ENCODE measurements at places on chromosomes 16 and 17.

GRCh38 chr17:76834870-76835269, 33.3 kb upstream of the MGAT5B start:
- DNase-seq: no peak

GRCh38 chr16:9000664-9001063, 37.0 kb upstream of the USP7 start:
- no peak for DNase-seq

- DNase-seq: no peak
Measured at GRCh38 chr17:50352693-50353599, 7.0 kb downstream of the XYLT2 start.

- no peak for DNase-seq
Measured at GRCh38 chr16:89175280-89176146, 4.0 kb downstream of the CDH15 start.

- no peak for DNase-seq
Measured at GRCh38 chr16:24852281-24852721, 6.5 kb downstream of the SLC5A11 start.

GRCh38 chr17:37551788-37552187, 57.4 kb downstream of the SYNRG start:
- no peak for DNase-seq

- DNase-seq: no peak
Measured at GRCh38 chr16:71460236-71460635, 1.8 kb downstream of the ZNF23 start.

DNA sequence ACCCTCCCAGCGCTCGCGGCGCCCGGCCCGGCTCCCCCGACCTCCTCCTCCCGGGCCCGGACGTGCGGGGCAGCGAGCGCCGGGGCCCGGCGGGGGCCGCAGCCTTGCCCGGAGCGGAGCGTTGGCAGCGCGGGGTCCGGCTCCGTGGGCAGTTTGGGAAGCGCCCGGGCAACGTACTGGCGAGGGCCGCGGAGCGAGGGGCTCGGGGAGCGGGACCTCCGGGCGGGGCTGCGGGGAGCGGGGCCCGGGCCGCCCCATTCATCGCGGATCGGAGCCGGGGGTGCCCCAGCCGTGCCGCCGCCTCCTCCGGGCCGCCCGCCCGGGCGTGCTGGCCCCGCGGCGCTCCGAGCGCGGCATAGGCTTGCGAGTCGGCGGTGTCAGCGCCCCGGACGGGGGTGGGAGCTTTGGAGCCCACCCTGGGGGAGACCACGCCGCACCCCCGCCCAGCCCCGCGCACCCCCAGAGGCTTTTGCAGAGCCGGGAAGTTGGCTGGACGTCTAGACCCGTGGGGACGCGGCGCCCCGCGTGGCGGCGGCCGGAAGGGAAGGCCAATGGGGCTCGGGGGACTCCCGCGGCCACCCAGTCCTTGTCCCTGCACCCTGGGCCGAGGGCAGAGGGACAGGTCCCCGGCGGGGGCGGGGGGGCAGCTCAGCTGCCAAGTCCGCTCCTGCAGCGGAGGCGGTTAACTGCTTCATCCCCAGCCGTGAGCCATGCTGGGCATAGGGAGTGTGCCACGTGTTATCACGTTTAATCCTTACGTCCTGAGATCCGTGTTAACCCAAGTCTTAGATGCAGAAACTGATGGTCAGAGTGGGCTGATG, 852 bp downstream of the ZNF469 start:
- no peak for DNase-seq

DNA sequence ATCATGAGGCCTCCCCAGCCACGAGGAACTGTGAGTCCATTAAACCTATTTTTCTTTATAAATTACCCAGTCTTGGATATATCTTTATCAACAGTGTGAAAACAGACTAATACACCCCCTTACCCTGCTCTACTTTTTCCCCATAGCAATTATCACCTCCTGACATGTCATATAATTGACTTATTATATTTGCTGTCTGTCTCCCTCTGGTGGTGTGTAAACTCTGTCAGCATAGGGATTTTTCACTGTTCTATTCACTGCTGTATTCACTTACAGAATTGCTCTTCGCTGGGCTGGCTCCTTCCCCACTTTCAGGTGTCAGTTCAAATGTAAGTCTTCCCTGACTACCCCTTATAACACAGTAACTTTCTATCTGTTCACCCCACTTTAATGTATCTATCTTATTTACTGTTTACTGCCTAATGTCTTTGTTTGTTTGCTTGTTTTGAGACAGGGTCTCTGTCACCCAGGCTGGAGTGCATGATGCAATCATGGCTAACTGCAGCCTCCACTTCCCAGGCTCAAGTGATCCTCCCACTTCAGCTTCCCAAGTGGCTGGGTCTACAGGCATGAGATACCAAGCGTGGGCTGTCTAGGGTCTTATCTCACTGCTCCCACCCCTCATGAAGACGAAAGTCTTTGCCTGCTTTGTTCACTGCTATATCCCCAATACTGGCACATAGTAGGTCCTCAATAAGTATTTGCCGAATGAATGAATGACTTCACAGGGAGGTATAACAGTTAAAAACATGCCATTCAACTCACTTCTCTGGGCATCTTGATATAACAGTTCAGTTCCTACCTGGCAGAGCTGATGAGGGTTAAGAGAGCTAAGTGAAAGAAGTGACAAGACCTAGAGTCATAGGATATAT, 52.4 kb upstream of the CDH3 start:
- DNase-seq: no peak

Measured in NCI-H2029 treated with DMSO at 0.1 percent for 48 hours (cell line).